ENCODE measurements at places on chromosomes 11 and 22.
A peak's percentile ranks its signal among the peaks of the same experiment; 100 is the strongest.

DNA sequence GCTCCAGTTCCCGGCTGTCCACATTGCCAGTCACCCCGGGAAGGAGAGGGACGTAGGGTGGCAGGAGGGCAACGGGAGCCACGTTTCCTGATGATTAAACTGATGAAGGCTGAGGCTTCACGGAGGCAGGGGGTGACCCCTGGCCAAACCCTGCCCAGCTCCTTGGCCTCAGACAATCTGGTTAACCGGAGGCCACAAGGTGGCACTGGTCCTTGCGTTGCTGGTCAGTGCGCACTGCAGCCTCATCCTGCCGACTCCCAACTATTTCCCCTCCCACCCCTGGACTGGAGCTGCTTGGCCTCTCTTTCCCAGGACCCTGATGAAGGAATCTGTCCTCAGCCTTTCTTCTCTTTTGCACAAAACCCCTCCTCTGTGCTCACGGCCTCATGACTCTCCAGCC lies 75.3 kb downstream of the PDE2A start:
- peak; percentile 67 for DNase-seq

GRCh38 chr11:14418801-14419417 lies 59.9 kb upstream of the RRAS2 start:
- no peak for DNase-seq

DNA sequence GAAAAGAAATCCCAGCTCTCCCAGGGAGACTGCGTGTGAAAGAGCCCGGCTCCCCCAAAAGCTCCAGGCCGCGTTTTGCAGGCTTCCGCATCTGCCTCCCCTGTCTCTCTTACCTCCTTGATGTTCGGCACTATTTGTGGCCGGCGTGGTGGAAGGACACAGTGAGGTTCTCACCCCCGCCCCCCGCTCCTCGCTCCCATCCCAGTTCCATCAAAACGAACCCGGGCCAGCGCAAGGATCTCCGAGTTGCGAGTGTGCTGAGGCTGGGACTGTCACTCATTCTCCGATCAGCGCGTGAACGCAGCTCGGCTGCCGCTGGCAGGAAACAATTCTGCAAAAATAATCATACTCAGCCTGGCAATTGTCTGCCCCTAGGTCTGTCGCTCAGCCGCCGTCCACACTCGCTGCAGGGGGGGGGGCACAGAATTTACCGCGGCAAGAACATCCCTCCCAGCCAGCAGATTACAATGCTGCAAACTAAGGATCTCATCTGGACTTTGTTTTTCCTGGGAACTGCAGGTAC lies at the start of gene NCAM1:
Gene NCAM1, plus strand, starts transcription at position 275 of the 523 bp plus-strand sequence.
- DNase-seq: peak; percentile 49

- no peak for DNase-seq
Measured at GRCh38 chr11:15177491-15177890, 62.8 kb downstream of the INSC start.

GRCh38 chr11:65560555-65561418 lies 2.6 kb upstream of the LTBP3 start:
- DNase-seq: no peak

GRCh38 chr11:36744375-36745168 lies 146.5 kb upstream of the RAG2 start:
- peak; percentile 42 for DNase-seq

GRCh38 chr11:13042873-13043342 lies 33.8 kb downstream of the RASSF10 start:
- DNase-seq: no peak

DNA sequence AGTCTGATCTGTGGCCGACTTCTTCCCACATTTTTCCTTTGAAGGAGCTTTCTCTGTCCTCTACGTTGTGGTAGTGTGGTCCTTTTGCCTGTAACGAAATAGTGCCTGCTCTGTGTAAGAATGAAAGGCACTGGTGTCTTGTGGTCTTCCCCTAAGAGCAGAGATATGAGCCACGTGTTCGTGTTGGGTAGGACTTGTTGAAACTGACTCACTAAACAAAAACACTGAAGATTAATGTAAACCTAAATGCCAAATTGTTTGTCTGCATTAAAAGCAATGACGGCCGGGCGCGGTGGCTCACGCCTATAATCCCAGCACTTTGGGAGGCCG lies 10.1 kb upstream of the RPS3 start:
- DNase-seq: no peak

DNA sequence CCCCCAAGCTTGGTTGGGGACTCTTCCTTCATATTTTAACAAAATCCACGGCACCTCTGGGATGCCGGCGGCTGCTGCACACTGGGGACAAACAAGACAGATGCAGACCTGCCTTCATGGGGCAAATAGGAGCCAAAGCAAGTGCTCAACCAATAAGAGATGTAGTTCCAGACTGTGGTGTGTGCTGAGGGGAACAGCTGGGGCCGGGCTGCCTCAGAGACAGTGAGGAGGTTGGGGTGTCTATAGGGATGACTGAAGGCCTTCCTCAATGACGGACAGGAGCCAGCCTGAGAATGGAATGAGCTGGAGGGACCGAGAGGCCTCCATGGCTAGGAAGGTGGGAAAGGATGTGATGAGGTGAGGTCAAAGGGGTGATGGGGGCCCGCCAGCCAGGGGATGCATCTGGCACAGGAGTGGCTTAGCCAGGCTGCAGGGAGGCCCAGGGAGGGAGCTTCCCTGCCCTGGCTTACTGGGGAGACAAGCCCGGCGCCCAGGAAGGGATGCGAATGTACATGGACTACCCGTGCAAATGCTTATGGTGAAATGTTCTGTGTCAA lies 10.3 kb upstream of the CTSD start:
- no peak for DNase-seq

Data from left colon (tissue), 2 donors.